ENCODE measurements at places on chromosomes 3 and 15.

- DNase-seq = no peak
These were observed 44.3 kb downstream of the TRIM69 start for GRCh38 chr15:44780608-44781007.

DNA sequence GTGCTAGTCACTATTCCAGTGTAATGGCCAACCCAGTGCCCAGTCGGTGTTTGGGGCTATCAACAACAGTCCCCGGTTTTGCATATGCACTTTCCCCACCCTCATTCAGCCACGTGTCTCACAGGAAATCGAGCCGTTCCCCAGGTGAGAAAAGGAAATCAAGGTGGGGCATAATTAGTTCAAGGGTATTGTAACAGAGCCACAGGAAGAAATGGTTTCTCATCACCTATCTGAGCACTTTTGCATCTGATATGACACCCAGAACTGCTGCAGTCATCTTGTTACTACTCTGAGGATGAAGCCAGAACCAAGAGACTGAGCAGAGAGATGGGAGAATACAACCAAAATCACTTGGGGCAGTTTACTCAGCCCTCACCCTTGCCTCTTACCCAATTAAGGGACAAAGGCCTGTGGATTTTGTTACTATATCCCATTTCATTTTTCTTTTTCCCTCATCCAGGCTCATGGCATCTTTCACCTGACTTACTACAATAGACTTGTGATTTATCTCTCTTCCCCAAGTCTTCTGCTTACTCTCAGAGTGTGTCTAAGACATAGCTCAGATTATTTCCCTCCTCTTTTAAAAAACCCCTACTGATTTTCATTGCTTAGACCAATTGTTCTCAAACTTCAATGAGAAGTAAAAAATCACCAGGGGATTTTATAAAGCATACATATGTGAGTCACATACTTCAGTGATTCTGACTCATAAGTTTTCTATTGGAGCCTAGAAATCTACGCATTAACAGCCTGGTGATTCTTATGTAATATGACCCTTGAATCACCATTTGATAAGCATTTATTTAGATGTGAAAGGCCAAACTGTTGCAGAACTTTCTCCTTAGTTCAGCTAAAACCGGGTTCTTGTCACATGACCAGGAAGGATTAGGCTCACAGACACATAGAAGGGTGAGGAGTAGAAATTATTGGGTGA is 40.5 kb downstream of the TRAT1 start:
- no peak for DNase-seq

DNA sequence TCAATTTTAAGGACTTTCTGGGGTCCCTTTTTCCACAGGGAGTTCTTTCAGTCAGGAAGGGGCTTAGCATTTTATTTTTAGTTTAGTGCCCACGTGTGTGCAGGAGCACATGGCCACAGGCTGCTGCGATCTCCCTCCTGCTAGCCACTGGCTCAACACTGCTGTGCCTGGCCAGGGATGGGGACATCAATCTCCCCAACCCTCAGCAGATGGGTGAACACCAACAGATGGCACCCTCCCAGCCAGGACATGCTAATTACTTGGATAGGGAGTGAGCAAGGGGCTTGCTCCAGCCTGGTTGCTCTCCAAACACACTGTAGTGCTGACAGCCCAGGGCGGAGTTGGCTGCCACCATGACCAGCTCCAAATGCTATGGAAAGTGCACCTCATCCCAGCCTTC is 7.4 kb upstream of the RIOX2 start:
- DNase-seq = no peak

GRCh38 chr3:40914475-40914874 is 284.8 kb upstream of the CTNNB1 start:
- no peak for DNase-seq

GRCh38 chr15:69660114-69660513 is 207.5 kb downstream of the RPLP1 start:
- no peak for DNase-seq

- no peak for DNase-seq
These were observed 34.7 kb downstream of the TMEM158 start for GRCh38 chr3:45191424-45191823.
